Fibroblast of skin of left quadriceps (primary cell): ENCODE measurements at places on chromosomes 4 and X.

DNA sequence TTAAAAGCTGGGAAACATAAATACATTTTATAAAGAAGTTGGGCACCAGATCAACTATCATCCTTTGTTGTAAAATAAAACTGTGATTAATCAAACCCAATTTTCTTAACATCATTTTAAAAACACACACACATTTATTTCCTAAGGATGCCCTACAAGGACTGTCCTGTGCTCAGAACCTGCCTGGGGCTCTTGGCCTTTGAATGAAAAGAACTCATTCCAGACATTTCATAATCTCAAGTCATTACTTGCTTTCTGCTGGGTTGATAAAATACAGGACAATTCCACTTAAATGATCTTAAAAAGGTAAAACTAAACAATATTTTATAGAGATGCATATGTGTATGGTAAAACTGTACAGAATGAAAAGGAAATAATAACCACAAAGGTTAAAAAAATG, 2.8 kb downstream of the SH3D19 start:
- no peak for DNase-seq

DNA sequence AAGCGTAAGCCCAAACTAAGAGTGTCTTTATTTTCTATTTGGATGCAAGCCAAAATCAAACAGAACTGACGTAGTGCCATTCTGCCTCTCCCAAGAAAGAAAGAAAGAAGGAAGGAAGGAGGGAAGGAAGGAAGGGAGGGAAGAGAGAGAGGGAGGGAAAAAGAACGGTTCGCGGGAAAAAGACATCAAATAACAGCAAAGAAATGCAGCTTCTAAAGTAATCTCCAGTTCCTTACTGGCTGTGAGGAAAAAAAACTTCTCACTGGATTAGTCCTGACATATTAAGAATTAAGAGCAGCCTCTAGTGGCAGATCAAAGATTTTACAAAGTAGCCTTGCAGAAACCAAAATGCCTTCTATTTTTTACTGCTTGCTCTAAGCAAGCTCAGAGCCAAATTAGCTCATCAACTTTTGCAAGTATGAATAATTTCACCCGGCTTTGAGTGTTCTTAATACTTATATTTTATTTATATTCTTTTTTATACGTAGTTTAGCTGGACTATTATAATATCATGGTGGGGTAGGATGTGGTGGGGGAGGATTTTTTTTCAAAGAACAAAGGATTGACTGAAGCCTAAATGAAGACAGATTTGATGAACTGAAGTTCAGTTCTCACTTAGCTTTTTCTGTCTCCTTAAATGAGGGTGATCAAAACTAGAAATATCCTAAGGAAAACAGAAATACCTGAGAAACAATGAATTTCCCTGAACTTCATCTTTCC, 36.6 kb downstream of the PITX2 start:
- peak; percentile 57 for DNase-seq

GRCh38 chr4:185035284-185035683, 17.0 kb downstream of the HELT start:
- DNase-seq: no peak

DNA sequence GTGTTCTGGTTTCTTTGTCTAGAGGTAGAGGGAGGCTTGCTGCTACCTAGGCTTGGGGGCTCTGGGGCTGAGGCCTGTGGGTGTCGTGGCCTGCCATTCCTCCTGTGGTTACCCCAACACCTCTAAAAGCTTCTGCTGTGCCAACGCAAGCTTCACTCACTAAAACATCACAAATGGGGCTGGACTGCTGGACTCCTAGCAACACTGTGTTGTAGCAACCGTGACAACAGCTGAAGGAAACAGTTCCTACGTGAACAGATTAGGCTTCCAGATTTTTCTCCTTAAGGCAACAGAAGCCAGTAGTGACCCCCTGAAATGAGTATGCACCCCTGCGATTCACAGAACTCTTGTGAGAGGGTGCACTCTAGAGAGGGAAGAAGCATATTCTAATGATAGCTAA, 138.3 kb upstream of the TEX13D start:
- DNase-seq: no peak

- peak; percentile 44 for DNase-seq
These were observed at the start of gene SMS for GRCh38 chrX:21940356-21940829. TSS of gene SMS (plus strand) at chrX:21940709. CDS start at chrX:21940825, 116 bp downstream.

DNA sequence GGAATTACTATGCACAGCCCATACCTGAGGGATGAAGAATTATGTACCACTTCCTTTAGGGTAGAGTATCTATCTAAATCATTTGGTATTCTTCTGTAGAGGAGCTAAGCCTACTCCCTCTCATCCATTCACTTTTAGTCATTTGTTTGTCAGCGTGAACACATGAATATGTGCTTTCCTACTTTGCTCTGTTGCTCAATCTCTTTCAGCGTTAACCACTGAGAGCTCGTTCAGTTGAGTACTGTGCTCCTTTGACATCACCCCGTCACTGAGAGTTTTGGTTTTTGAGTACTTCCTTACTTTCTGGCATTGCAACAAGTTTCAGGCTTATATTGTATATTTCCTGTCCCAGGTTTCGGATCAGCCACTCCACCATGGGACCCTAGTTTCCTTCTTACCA, 700.6 kb downstream of the NLGN4X start:
- no peak for DNase-seq

DNA sequence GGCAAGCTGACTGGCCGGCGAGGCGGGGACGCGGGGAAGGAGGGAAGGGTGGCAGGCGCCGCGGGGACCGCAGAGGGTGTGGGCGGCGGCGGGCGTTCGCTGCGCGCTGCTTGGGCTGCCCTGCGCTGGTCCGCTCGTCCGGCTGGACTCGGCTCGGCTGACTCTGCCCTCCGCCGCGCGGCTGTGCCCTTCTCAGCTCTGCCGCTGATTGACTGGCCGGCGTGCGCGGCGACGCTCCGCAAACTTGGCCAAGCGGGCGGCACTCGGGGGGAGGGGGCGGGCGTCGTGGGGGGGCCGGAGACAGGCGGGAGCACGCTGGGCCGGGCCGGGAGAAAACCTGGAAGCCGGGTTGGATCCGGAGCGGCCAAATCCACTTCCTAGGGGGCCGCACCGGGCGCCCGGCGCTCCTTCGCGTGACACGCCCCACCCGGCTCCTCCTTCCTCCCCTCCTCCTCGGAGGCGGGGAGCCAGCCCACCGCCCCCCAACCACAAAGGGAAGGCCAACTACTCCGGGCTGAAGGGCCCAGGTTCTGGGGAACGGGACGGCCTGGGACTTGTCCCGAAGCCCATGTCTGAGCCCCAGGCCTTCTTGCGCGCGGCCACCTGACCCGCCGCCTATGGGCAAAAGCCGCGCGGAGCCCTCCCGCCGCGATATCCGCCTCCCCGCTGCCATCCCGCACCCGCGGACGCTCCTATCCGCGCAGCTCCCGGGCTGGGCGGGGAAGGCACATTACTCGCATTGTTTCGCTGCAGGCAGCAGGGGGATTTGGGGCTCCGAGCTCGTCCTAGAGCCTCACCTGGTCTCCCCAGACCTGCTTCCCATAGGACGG, at the start of gene GPC4:
GPC4 (minus strand) TSS at position 214 of the 830 bp plus-strand sequence. CDS start 524 bp downstream, outside the sequence.
- DNase-seq: peak; percentile 23

DNA sequence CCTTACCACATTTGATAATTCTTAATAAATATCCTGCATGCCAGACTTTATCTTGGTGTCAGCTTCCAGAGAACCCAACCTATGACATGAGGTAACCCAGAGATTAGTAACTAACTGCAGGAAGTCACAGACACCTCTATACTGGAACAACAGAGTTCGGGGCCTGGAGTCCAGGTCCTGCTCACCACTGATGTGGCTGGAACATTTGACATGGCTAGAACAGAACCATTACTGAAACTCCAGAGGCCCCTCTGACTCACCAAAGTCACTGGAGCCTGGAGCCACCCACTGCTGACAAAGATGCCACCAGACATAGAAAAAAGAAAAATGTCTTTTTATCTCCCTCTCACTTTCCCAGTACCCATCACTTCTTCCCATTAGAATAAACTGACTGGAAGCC, 403.7 kb downstream of the MID1IP1 start:
- no peak for DNase-seq

DNA sequence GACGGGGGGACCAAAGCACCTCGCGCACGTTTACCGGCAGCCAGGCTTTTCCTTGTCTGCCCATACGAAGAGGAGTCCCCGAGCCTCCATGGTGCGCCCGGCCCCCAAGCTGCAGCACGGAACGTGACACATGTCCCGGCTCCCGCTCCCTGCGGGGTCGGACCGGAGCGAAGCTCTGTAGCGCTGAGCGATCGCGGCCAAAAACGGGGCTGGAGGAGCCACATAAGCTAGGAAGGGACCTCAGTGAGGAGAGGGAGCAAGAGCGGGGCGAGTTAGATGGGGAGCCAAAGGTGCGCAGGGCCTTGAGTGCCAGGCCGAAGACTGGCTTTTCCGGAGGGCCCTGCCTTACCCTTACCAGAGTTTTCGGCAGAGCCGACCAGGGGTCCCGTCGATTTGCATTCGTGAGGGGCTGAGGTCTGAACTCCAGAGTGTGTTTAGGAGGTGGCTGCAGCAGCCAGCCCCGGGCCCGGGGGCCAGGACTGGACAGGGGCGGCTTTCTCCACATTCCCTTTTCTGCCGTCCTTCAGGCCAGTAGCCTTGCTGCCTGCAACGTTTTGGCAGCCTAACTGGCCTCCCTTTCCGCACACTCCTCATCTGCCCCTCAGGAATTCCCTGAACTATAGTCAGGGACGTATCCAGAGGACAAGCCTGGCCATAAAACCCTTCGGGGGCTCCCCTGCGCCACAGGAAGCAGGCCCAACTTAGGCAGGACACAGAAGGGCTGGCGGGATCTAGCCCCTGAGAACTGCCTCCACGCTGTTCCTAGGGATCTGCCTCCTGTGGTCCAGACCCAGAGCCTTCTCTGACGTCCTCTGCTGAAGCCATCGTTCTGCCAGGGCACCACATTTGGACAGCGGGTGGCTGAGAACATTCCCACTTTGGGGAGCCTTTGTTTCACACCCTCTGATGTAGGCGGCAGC, 689 bp downstream of the SSR4 start:
- no peak for DNase-seq

- no peak for DNase-seq
These were observed 16.8 kb upstream of the RNF4 start for GRCh38 chr4:2451821-2452785.
